Stimulated activated CD8-positive, alpha-beta memory T cell treated with anti-CD3 and anti-CD28 coated beads, Interleukin-7, amount 100 ng/mL, for 48 hours (primary cell): ENCODE measurements at places on chromosomes 3 and 15.
A peak's percentile ranks its signal among the peaks of the same experiment; 100 is the strongest.

DNA sequence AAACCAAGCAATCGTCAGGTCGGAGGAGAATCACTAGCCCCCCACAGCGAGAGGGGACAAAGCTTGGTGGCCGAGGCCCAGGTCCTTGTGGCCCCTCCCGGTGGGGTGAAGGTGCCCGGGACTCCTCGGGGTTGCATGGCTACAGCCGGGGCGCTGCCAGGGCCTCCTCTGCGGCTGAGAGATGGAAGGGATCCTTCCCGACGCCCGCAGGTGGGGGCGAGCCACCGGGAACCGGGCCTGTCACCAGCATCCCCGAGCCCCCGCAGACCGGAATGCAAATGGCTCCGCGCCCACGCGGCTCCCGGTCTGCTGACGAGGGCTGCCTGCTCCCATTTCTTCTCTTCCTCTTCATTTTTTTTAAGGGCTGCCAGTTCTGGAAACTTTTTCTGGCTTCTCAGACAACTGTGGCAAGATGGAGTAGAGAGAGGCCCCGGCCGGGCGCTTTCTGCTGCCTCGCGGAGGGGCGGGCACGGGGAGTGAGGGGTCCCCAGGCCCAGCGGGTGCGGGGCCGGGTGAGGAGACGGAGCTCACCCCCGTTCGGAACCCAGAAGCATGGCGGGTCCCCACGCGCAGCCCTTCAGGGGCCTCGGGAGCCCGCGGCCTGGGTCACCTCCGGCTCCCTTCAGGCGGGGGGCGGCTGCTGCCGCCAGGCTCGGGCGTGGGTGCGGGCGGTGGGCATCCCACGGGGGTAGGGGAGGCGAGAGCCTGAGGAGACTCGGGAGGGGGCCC, 27.5 kb downstream of the MELTF start:
- no peak for DNase-seq

- no peak for DNase-seq
Observed at GRCh38 chr3:56404884-56405283, 63.4 kb downstream of the ERC2 start.

DNA sequence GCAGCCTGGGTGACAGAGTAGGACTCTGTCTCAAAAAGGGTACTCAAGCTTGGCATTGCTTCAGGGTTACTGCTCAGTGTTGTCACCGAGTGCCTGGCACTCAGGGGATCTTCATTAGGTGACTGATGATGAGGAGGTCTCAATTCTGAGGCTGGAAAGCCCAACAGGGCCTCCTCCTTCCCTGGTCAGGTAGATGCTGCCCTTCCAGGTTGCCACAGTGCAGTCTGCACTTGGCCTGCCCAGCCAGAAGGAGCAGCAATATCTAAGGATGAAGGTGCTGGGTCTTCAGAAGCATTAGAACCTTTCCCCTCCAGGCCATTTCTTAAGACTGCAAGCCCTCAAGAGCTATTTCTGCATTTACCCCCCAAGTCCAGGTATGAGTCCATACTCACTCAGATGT, 42.0 kb downstream of the PGPEP1L start:
- DNase-seq, result no peak

- no peak for DNase-seq
Observed at GRCh38 chr3:132033471-132033870, 1.3 kb downstream of the CPNE4 start.

DNA sequence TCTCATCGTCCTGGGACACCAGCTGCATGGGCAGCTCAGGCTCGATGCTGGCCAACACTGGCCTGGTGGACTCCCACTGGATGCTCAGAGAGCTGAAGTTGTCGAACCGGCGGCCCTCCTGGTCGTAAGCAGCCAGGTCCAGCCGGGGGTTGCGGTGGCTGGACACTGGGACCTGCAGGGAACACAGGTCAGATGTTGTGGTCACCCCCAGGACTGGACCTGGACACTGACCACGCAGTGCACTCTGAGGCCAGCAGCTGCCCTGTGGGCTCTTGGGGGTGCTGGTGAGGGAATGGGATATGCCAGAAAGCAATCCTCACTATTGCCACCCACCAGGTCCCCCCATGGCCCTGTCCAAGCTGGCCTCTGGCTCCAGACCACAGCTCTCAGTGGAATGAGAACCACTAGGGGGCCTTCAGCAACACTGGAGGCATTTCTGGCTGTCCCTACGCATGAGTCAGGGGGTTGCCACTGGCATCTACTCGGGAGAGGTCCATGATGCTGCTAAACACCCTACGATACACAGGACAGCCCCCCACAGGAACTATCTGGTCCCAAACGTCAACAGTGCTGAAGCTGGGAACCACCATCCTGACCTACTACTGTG, 66.1 kb downstream of the NUP210 start:
- no peak for DNase-seq

- peak; percentile 55 for DNase-seq
Observed at GRCh38 chr3:195906865-195907683, 1.3 kb downstream of the TNK2 start.

- DNase-seq, result no peak
Observed at GRCh38 chr3:129185783-129186182, 2.1 kb upstream of the CNBP start.

- DNase-seq, result no peak
Observed at GRCh38 chr3:124201226-124201625, 209.3 kb upstream of the ROPN1 start.

DNA sequence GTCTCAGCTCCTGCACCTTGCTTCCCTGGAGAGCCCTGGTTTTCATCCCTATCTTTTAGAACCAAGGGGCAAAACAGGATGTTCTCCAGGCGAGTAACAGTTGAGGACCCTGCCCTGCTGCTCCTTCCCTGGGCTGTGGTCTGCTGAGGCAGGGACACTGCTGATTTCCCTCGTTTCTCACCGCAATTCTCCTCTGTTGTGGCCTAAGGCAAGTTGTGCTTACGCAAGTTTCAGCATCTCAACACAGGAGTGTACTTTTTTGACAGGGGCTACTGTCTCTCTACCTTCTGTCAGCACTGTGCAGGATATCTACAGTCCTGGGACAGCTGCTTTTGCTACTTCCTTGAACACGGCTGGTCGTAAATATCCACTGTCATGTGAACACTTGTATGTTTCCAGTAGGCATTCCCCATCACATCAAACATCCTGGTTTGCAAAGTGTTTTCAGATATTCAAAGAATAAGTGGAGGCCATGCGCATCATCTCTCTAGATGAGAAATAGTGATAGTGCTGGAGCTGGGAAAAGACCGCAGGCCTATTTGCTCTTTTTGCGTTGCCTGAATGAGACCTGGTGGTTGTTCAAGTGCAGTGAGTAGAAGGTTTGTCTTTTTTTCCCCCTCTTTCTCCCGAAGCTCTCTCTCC, 110.1 kb upstream of the PLXNA1 start:
- no peak for DNase-seq

- DNase-seq, result no peak
Observed at GRCh38 chr3:70774641-70775040, 462.2 kb upstream of the MDFIC2 start.

GRCh38 chr15:32746116-32746857, 28.5 kb downstream of the GREM1 start:
- no peak for DNase-seq

- DNase-seq, result no peak
Observed at GRCh38 chr15:100284191-100284590, 57.6 kb downstream of the ADAMTS17 start.

DNA sequence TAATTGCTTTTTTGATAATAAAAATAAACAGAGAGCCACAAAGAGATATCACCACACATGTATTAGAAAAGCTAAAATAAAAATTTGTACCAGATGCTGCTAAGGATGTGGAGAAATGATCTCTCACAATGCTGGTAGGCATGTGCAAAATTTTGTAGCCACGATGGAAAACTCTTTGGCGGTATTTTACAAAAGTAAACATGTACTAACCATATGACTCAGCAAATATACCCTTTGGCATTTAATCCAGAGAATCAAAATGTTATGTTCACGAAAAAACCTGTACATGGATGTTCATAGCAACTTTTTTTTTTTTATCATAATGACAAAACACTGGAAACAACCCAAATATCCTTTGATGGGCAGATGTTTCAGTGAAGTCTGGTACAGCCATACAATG, 261.2 kb downstream of the LPP start:
- no peak for DNase-seq

GRCh38 chr15:36325206-36325605, 254.2 kb upstream of the CDIN1 start:
- no peak for DNase-seq

DNA sequence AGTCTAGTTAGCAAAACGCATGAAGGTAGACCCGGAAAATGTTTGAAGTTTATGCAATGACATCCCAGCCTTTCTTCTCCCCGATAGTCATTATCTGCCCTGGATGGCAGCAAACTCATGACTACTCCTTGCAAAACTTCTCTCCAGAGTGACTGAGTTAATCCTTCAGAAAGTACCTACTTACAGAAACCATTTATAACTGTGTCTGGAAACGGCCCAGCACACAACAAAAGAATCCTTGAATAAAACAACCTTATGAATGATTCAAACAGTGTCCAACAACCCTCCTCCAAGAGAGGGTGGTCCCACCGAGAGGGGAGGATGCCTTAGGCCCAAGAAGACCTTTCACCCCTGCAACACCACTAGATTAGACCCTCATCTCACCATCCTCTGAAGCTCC, 14.2 kb downstream of the ST8SIA2 start:
- DNase-seq, result no peak

GRCh38 chr3:157544501-157545130, 41.4 kb upstream of the VEPH1 start:
- no peak for DNase-seq

- no peak for DNase-seq
Observed at GRCh38 chr3:149145356-149145755, 15.9 kb downstream of the HPS3 start.

- no peak for DNase-seq
Observed at GRCh38 chr3:120693439-120694171, 11.6 kb upstream of the HGD start.

DNA sequence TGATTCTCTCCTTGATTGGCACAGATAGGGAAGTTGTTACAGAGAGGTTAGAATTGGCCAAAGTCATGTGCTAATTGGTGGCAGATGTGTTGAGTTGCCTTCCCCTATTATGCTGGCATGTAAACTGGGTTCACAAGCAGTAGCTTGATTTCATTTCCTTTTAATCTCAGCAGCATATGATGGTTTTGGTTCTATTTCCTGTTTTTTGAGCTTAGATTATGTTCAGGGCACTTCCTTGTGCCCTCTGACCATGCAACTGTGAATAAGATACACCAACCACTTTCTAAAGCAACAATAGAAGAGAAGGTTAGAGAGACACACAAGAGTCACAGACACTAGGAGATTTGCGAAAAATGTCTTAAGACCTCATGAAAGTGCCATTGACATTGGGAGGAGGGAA, 16.5 kb downstream of the HPS3 start:
- no peak for DNase-seq

GRCh38 chr15:81959196-81959595, 86.6 kb downstream of the MEX3B start:
- DNase-seq, result no peak

GRCh38 chr3:153503873-153504272, 341.8 kb downstream of the RAP2B start:
- no peak for DNase-seq

GRCh38 chr3:101850246-101851051, 1.1 kb downstream of the NFKBIZ start:
- DNase-seq, result peak; percentile 33

DNA sequence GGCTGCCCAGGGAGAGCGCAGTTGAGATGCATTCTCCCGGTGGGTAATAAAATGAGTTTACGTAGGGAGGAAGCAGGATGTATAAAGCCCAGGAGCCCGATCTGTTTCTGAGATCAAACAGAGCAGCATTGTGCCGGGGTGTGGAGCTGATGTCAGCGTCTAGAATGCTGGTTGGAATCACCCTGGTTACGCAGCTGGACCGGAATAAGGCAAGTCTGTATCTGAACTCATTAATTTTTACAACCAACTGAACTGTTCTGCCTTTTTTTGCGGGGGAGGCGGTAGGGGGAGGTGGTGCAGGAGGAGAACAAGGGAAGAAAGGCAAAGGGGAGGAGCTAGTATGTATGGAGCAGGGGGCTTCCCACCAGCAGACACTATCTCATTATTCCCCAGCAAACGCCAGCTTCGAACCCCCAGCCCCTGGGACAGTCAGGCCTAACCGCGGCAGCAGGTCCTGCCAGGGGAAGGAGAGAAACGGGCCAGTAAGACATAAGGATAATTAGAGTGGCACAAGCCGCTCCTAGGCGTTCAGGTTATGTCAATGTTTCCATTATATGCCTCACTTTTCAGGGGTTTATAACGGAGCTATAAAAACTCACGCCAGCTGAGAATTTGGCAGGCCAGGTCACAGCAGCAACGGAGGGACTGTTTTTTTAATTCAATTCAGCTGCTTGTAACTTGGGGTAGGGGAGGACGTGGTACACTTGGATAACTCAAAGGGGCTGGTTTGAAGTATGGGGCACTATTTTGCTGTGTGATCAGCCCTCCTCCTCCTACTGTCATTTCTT, 175.3 kb upstream of the HES1 start:
- no peak for DNase-seq

GRCh38 chr3:55367384-55367783, 119.7 kb downstream of the WNT5A start:
- DNase-seq, result no peak

DNA sequence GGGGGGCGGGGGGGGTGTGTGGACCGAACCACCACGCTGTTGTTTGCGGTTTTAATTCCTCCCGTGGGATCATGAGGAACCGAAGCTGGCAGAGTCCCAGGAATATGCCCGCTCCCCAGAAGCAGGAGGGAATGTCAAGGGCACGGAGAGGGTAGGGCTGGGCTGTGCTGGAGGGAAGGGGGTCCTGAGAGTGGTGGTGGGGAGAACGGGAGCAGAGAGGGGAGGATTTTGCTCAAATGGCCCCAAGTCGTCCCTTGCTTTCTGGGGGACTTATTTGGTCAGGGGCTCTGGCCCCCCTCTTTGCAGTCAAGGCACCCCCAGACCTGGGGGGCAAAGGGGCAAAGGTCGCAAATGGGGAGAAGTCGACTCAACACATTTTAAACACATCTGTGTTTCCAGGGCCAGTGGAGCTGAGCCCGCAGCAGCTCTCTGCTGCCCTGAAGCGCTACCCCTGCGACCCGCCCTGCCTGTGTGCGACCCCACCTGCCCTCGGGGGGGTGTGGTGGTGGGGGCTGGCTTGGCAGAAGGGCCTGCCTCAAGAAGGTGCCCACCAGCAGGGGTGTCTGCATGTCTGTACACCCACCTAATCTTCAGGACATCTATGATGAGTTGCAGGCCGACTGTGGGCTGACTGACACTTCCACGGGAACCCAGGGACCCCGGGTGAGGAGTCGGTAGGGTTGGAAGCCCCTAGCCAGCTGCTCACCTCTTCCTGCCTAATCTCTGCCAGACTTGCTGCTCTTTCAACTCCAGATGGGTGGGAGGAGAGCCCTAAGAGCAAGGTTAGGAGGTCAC, 602 bp upstream of the ATP2B2 start:
- no peak for DNase-seq

- DNase-seq, result no peak
Observed at GRCh38 chr3:77039606-77040171, at the start of gene ROBO2. Gene ROBO2 (plus strand): TSS chr3:77040099. CDS start chr3:77040786, 687 bp downstream.

- DNase-seq, result peak; percentile 44
Observed at GRCh38 chr15:64507293-64507802, 47.0 kb downstream of the ZNF609 start.
